ENCODE measurements at places on chromosomes 7 and 10.

- no peak for DNase-seq
Measured at GRCh38 chr7:112708236-112708635, 82.0 kb downstream of the TMEM168 start.

DNA sequence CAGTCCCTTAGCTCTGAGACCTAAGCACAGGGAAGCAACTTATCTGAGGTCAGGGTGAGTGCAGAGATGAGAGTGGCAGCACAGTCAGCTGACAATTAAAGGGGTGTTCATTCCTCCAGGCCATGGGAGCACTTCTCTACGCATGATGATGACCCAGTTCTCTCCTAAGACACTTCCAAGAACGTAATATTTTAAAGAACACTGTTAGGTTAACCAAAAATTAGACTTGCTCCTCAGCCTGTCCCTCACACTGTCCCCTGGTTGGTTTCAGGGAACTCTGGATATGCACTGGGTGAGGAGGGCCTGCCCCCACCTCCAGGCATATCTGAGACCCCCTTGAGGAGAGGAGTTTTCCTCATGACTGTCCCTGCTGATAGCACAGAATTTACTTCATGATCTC, 767.5 kb downstream of the GRID1 start:
- DNase-seq, result no peak

DNA sequence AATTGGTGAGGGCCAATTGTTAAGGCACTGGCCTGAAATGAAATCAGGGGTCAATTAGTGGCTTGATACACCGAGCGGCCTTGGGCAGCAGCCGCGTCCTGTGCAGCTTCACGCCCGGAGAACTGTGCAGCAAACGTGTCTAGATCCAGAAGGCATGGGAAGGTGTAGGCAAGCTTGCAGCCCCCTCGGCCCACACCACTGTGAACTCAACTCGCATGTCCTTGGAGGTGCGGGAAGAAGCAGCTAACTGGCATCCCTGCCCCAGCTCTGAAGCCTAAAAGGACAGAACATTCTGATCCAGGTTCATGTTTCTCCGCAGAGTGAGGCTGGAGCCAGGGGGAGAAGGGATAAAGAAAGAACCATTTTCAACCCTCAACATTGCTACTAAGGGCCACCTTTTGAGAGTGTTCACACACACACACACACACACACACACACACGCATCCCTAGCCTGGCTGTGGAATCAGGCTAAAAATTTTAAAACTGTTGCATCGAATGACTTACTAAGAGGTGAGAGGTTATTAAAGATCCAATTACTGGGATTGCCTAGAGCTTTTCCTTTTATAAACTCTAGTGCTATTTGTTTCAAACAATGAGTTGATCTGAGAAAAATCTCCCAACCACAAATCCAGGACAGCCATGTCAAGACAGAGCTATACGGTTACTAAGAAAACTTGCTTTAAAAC, 104.0 kb downstream of the PARP12 start:
- no peak for DNase-seq

- DNase-seq, result no peak
Measured at GRCh38 chr7:50221028-50221427, 83.5 kb upstream of the IKZF1 start.

DNA sequence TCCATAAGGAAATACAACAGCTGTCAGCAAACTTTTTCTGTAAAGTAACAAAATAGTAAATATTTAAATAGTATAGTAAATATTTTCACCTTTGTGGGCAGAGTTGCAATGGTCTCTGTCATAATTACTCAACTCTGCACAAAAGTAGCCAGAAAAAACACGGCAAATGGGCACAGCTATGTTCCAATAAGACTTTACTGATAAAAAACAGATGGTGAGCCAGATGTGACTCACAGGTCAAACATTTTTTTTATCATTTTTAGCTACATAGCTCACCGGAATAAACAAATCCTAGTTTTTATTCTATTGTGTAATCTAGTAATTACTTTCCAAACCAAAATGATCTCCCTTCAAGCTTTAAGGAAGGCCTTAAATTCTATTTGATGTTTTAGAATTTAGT, 55.3 kb downstream of the NCAPG2 start:
- no peak for DNase-seq

DNA sequence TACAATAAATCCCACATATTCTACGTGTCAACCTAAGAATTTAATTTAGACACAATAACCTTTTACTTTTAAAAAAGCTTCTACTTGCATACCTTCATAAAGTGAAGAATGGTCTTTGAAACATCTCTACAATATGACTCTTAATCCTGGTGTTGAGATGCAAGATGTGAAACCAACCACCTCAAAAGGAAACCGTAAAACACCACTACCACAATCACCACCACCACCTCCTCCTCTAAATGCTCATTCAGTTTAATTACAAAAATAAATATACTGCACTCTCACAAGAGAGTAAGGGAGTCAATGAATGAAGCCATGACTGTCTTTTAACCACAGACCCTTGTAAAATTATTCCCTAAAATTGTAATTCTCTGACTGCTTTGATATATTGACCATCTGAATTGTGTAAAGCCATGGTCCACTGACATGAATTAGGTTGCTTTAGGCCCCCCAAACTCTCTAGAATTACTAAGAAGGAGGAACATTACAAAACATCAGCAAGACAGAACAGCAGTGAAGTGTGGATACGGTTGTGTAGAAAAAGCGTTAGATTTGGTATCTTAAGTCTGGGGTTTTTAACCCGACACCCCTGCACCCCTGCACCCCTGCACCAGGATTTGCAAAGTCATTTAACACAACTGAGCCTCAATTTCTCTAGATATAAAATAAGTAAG, 171.4 kb downstream of the SFMBT2 start:
- DNase-seq, result no peak
